ENCODE measurements at places on chromosomes 6 and 20.

- DNase-seq: no peak
Measured at GRCh38 chr6:49038294-49038822, 424.7 kb downstream of the MMUT start.

- no peak for DNase-seq
Measured at GRCh38 chr20:17595856-17596255, 26.0 kb downstream of the DSTN start.

DNA sequence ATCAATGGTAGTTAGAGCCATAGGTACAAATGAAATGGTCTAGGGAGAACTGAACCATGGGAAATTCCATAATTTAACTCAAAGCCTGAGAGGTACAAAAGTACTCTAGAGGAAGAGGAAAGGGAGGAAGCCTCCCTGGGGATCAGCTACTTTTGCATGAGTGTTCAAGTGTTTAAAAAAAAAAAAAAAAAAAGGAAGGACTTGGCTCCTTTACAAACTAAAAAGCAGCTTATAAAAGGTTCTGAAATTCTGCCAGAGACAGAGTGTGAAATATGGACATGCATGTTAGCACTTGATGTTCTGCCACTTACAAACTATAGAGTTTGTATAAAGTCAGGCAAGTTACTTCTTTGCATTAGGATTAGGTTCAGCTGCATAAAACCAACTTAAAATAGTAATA is 290.0 kb downstream of the TBC1D7 start:
- DNase-seq: peak; percentile 57

DNA sequence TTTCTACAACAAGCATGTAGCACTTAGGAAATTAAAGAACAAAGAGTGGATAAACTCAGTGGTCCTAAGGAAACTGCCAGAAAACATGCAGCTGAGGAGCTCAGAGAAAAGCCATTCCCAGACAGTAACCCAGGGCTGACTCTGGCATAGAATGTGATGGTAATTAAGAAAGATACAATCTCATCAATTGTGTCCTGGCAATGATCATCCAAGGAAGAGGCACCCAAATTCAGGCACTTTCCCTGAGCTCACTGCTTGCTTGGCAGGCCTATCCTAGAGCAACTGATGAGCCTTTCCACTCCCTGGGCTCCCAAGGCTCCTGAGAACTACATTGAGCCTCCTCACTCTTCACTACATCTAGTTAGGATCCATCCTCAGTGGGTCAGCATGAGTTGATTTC is 16.2 kb downstream of the EIF2S2 start:
- no peak for DNase-seq

- no peak for DNase-seq
Measured at GRCh38 chr20:652615-653109, 338 bp downstream of the SRXN1 start.

DNA sequence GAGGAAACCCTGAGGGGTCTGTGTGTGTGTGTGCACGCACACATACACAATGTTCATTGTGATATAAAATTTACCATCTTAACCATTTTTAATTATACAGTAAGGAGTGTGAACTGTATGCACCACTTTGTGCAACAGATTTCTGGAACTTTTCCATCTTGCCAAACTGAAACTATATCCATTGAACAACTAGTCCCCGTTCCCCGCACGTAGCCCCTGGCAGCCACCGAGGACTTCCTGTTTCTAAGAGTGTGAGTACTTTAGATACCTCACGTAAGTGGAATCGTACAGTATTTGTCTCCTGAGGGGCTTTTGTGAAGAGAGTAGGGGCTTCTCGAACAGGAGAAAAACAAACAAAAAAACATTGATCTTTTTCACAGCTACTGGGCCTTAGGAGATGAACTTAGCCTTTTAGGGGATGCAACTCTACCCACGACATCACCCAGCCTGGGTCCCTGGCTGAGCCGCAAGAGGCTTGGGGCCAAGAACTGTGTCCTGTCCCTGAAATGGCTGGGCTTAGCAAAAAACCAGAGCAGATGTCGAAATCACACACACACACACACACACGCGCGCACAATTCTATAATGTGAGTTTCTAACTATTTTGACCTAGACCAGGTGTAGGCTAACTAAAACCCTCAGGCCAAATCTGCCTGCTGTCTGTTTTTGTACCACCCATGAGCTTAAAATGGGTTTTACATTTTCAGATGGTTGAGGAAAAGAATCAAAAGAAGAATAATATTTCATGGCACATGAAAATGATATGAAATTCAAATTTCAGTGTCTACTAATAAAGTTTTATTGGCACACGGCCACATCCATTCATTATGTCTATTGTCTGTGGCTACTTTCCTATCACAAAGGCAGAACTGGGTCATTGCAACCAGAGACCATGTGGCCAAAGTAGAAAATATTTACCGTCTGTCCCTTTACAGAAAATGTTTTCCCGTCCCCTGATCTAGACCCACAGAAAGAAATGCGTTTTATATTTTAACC is 144.2 kb downstream of the EYA2 start:
- DNase-seq: no peak

- no peak for DNase-seq
Measured at GRCh38 chr6:135811170-135811569, 40.3 kb upstream of the PDE7B start.

GRCh38 chr6:33251395-33252012 is 20.2 kb downstream of the VPS52 start:
- no peak for DNase-seq

DNA sequence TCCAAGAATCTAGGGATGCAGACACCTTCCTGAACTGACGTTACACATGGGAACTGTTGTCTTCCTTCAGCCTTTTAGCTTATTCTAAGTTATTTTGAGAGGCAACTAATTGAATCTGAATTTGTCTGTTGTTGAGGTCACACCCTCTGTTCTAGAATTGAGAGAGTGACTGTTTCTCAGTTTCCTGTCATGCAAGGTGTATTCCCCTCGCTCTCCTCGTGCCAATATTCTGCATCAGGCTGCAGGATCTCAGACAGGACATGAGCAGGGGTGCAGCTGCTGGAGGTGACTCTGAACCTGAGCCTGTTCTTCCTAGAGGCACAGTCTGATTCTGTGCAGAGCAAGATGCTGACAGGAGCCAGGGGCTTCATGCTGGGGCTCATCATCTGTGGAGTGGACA is 52.5 kb downstream of the HLA-DPB1 start:
- no peak for DNase-seq

DNA sequence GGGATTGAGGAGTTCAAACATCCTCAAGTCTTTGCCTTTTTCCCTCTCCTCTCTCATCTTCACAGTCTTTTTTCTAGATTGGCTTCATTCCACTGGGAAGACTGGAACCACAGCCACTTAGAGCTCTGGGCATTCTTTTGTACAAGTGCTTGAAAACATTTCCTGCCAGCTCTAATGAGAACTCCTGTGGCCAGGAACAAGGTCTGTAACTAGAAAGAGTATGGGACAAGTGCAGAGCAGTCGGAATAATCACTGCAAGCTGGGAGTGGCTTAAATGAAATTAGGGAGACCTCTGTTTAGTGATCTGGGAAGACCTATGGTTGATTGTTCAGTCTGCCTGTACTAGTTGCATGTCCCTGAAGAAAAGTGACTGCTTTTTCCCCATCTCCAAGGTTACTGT is 41.0 kb upstream of the SMIM8 start:
- DNase-seq: no peak

DNA sequence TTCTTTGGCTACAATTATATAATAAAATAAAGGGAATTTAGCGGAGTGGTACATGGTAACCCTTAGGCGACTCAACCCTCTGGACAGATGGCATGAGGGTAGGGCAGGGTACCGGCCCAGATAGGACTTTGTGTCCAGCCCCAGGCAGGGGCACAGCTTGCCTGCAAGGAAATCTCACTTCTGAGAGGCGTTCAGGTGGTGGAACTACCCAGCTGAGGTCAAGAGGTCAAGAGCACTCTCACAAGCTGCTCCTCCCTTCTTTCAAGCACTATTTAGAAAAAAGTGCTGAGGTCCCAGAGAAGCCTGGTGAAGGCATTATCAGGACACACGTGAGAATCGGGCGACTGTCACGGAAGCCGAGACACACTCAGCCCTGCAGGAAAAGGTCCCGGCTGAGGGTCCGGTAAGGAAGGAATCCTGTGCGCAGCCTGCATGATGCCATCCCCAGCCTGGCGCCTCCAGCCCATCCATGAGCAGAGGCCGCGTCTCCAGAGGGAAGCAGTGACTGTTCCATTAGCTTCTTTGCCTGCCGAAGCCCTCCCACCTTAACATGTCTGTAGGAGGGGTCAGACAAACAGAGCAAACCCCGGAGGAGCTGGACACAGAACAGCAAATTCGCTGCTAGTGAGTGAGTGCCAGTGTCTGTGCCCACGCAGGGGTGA is 54.8 kb downstream of the WDR27 start:
- DNase-seq: no peak

DNA sequence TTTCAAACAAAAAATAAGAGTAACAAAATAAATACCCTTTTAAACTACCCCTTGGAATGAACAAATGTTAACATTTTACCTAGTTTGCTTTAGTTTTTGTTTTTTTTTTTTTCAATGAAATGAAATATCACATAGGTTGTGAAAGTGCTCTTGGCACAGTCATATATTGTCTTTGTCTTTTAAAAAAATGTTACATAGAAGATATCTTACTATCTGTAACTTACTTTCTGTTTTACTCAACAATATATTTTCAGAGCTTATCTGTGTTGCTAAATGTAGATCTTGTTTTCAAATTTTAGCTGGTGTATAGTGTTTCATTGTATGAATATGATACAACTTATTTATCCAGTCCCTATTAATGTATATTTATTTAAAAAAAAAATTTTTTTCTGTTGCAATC is 8.6 kb downstream of the CEP57L1 start:
- no peak for DNase-seq

- DNase-seq: peak; percentile 17
Measured at GRCh38 chr20:32606107-32606506, 21.0 kb upstream of the NOL4L start.

Data from DMS79 treated with DMSO at 0.1 percent for 48 hours (cell line).